NCI-H510A (cell line): ENCODE measurements at places on chromosomes 7 and 10.

DNA sequence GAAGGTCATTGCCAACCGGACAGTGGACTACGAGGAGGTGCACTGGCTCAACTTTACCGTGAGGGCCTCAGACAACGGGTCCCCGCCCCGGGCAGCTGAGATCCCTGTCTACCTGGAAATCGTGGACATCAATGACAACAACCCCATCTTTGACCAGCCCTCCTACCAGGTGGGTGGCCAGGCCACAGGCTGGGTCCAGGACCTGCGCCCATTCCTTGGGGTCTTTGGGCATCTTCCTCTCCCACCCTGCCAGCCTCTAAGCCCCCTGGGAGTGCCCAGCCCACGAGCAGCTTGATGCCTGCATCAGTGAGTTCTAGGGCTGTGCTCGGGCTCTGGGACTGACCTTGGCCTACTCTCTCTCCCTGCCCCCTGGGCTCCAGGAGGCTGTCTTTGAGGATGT lies 25.8 kb upstream of the VSIR start:
- no peak for DNase-seq

DNA sequence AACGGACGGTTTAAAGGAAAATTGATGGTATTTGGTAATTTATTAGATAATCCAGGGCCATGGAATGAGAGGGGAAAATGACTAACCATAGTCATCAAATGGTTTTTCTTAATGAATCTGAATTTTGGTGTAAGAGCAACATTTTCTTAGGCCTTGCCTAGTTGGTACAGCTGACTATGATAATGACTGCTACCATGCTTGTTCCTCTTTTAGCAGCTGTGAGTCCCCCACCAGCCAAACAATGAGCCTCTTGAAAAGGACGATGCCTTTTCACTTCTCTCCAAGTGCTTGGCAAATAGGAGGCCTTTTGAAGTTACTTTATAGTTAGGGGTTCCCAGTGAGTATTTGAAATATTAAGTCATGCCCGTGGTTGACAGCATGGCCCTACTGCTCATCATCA lies 53.0 kb downstream of the TRUB1 start:
- DNase-seq, result peak; percentile 51

DNA sequence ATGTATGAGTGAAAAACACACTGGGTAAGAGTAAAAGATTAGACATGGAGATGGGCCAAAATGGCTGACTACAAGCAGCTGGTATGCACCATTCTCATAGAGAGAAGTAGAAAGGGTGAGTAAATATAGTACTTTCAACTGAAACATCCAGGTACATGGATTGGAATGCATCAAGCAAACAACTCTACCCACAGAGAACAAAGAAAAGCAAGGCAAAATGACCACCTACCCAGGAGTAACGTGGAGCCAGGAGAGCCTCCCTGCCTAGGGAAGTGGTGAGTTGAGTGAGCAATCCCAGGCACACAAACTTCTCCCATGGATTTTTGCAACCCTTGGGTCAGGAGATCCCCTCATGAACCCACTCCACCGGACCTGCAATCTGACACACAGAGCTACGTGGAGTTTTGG lies 212.8 kb downstream of the PTN start:
- DNase-seq, result no peak

DNA sequence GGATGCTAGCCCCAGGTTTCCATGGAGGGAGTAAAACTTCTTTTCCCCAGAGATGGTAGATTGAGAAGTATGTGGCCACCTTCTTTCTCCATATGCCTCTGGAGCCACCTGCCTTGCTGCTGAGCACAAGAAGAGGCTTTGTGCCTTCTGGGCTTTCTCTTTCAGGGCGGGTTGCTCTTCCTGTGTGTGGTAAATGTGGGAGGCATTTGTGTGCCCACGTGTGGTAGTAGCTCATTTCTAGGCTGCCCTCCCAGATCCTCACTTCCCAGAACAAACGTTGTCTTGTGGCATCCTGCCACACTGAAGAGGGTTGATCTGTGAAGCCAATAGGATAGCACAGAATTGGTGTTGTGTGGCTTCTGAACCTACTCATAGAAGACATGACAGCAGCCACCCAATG lies 342.0 kb upstream of the PODXL start:
- DNase-seq, result no peak

- DNase-seq, result no peak
Observed at GRCh38 chr10:103958996-103959395, 7.9 kb upstream of the SLK start.

- no peak for DNase-seq
Observed at GRCh38 chr10:128029731-128030369, 96.4 kb downstream of the MKI67 start.

DNA sequence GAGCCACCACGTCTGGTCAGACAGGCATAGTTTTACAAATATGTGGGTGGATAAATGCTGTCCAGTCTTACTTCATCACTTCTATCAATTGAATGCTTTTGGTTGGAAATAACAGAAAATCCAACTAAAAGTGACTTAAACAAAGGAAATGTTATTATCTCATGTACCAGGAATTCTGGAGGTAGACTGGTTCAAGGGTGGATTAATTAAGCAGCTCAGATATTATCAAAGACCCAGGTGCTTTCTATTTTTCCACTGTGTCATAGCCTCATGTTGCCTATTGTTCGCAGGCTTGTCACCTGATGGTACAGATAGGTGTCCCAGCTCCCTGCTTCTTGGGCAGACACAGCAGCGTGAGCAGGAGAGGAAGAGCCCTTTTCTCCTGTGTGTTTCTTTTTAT lies 156.1 kb upstream of the CTBP2 start:
- no peak for DNase-seq

DNA sequence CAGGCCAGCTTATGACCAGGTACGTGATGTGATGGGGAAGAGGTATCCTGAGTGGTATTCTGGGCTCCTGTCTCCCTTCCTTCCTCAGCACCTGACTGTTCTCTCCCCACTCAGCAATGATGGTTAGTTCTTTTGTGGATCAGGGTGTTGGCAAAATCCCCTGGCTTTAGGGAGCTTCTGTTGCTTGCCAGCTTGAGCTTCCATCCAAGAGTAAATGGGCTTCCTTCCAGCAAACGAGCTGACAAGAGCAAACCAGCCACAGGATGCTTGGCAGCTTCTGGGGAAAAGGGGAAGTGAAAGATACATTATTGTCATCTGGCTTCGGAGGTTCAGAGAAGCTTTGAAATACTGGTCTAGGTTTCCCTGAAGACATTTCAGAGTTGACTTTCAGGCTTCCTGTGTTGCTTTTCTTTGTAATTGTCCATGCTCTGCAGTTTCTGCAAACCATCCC lies 5.2 kb downstream of the DUSP5 start:
- DNase-seq, result no peak

DNA sequence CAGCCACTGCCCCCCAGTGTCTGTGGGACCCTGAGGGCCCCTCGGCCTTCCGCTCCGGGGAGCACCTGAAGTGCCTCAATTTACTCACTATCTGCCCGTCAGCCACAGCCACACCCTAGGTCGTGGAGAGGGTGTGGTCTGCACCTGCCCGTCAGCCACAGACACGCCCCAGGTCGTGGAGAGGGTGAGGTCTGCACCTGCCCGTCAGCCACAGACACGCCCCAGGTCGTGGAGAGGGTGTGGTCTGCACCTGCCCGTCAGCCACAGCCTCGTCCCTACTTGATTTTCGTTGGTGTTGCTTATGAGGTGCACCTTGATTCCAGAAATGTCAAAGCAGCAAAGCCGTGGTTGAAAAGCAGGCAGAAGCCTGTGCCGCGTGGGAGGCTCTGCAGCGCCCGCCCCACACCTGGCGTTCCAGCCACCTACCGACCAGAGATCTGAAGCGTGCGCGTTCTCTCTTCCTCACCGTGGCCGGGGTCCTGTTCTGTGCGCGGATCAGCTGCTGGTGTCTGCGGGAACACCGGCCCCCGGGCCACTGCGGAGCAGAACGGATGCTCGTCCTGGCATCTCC lies 101.6 kb downstream of the DYNC2I1 start:
- peak; percentile 71 for DNase-seq

GRCh38 chr7:14687777-14688176 lies 214.8 kb downstream of the DGKB start:
- DNase-seq, result no peak

- DNase-seq, result no peak
Observed at GRCh38 chr10:131556061-131556896, 244.8 kb upstream of the TCERG1L start.

DNA sequence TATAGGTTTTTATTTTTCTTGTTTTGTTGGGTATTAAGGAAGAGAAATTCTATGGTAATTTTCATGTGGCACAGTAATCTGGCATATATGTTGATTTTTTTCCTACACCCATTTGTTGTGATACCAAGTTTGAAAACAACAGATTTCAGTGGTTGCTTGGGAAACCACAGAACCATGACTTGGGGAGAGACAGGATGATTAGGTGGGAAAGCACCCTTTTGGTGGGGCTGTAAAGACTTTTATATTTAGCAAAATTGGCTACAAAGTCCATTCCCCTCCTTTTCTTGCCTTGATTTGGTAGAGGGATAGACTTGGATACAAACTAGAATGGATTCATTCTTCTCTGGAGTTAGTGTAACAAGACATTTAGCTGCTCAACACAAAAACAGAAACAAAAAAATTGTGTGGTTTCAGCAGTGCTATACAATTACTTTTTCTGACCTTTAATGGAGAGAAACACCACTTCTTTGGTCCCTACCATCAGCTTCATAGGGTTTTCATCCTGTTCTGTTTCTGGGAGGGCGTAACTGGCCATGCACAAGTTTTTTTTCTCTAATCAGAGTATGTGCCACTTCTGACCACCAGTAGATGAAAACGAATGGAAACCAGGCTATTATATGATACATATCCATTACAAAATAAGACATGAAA lies 52.7 kb downstream of the FIGNL1 start:
- DNase-seq, result no peak

DNA sequence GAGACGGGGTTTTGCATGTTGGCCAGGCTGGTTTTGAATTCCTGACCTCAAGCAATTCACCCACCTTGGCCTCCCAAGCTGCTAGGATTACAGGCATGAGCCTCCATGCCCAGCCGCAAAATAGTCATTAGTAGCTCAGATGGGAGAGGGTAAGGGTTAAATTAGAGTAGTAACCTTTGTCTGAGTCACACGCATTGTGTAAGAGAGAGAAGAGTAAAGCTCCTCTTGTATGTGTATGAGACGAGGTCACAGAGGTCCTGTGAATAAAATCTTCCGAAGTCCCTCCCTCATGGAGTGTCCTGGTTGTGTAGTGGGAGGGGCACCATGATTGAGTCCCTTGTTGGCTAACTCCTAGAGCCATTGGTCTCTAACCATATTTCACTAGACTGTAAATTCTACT lies 85.2 kb upstream of the CDC14C start:
- DNase-seq, result no peak

DNA sequence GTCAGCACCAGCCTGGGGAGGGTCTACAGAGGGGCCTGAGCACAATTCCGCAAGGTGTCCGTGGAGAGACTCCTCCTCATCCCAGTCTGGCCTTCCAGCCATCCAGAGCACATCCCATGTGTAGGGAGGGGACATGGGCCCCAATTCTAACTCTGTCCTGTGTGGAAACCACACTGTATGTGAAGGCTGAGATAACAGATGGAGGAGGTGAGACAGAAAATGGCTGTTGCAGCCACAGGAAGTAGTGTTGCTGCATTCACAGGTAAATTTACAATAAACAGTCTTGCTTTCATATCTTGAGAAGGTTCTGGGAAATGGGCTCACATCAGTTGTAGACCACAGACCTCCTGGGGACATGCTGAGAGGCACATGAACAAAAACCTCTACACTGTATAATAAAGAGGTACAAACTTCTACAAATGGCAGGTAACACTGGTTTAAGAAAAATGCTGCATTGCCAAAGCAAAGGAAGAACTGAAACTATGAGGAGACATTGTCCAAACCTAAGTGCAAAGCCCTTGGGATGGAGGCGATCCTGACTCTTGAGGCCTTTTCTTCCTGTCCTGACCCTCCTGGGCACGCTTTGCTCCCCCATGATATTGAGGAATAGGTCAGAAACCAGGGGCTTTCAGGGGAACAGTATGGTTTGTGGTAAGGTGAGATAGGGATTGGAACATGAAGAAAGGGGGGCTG lies 21.6 kb upstream of the GIMAP2 start:
- no peak for DNase-seq

- no peak for DNase-seq
Observed at GRCh38 chr7:121126801-121127534, 138.5 kb downstream of the CPED1 start.

GRCh38 chr7:67655168-67655567 lies 658.5 kb downstream of the TYW1 start:
- DNase-seq, result no peak

GRCh38 chr7:115368998-115369397 lies 447.1 kb downstream of the MDFIC start:
- DNase-seq, result no peak

DNA sequence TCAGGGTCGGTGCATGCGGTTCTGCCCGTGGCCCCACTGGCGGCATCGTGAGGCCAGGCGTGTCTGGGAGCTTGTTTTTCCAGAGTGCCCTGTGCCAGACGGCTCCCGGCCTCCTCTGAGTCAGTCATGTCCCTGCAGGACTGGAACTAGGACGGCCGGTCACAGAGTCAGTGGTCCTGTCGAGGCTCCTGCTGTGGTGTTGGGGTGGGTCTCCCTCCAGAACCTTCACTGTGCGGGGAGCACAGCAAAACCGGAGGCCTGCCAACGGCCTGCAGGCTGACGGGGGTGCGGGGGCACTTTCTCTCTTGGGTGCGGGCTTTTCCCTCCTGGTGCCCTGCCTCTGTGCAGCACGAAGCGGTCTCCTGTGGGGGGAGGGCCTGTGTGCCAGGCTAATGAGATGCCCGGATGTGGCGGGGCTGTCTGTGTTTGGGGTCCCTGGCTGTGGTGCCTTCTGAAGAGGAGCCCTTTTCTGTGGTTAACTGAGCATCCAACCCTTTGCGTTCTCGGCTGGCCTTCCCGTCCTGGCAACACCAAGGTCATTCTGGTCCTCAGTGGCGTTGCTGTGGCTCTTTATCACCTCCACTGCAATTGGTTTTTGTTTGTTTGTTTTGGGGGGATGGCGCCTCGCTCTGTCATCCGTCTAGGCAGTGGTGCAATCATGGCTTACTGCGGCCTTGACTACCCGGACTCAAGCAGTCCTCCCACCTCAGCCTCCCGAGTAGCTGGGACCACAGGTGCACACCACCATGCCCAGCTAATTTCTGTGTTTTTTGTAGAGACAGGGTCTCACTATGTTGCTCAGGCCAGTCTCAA lies 8.0 kb downstream of the GET4 start:
- DNase-seq, result no peak

GRCh38 chr7:94378356-94378755 lies 16.3 kb upstream of the COL1A2 start:
- DNase-seq, result no peak

DNA sequence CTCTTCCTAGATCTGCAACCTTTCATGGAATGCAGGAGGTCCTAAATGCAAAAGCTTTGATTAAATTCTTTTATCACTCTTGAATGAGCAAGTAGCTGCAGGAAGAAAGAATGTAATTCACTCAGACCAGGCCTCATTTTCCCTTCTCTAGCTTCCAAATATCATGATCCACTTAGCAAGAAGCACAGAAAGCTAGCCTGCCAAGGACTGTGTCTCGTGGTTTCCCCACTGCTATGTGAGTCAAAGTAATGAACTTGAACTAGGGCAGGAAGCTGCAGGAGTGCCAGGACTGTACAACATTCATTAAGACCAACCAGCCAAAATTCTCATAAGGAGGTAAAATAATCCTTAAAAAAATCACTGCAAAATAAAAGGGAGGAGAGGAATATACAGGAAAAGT lies 379.2 kb downstream of the CALN1 start:
- no peak for DNase-seq

- no peak for DNase-seq
Observed at GRCh38 chr7:36336390-36336789, 53.3 kb upstream of the ANLN start.

- DNase-seq, result no peak
Observed at GRCh38 chr10:71045204-71045809, 156.9 kb upstream of the PCBD1 start.

GRCh38 chr7:101302641-101303101 lies 18.9 kb downstream of the IFT22 start:
- no peak for DNase-seq

- no peak for DNase-seq
Observed at GRCh38 chr7:128437426-128438332, 18.0 kb upstream of the HILPDA start.
